DMS79 treated with DMSO at 0.1 percent for 48 hours (cell line): ENCODE measurements at places on chromosomes 1 and 21.
A peak's percentile ranks its signal among the peaks of the same experiment; 100 is the strongest.

DNA sequence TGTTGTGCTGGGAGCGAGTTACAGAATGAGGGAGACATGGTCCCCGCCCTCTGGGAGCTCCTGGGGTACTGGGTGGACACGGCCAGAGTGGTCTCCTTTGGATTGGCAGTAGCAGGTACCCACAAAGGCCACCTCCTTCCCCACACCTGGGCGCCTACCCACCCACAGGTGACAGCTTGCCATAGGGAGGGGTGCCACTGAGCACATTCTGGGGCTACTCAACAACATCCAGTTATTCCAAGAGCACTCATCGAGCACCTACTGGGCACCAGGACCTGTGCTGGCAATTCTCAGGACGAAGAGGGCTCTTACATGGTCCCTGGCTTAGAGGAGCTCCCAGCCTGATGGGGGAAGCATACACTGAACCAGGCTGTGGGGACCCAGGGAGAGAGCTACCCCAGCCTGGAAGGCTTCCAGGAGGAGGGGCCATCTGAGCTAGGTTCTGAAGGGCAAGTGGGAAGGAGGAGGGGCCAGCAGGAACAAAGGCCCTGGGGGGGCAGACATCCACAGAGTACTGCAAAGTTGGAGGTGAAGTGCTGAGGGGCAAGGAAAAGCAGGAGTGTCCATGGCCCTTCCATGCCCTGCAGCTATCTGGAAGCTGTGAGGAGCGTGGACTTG lies 22.0 kb downstream of the MRPL37 start:
- no peak for DNase-seq

GRCh38 chr1:231374394-231374793 lies 36.3 kb downstream of the SPRTN start:
- no peak for DNase-seq

DNA sequence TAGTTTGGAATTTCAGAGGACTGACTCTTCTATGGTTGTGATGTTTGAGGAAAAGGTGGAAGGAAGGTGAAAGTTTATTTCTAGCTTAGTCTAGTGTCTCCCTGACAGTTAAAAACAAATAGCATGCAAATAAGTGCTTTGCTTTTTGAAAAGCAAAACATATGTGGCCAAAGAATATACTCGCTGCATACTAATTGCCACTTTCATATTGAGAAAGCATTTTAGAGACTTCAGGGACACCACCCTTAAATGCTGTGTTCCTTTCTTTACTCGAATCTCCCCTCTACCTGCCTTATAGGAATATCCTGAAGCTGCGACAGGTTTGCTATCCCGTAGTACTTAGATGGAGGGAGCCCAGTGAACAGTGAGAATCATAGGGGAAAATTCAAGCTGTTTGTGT lies 23.2 kb downstream of the GLUL start:
- DNase-seq: no peak

DNA sequence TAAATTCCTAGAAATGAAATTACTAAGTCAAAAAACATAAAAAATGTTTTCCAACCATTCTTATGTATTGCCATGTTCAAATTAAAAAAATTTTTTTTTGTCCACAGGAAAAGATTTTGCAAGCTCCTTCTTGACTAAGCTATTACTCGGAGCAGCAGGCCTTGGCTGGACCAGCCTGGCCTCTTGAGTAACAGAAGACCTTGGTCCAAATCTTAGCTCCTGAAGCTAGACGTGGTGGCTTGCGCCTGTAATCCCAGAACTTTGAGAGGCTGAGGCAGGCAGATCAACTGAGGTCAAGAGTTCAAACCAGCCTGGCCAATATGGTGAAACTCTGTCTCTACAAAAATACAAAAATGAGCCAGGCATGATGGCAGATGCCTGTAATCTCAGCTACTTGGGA lies 77.6 kb downstream of the CLSTN1 start:
- no peak for DNase-seq

DNA sequence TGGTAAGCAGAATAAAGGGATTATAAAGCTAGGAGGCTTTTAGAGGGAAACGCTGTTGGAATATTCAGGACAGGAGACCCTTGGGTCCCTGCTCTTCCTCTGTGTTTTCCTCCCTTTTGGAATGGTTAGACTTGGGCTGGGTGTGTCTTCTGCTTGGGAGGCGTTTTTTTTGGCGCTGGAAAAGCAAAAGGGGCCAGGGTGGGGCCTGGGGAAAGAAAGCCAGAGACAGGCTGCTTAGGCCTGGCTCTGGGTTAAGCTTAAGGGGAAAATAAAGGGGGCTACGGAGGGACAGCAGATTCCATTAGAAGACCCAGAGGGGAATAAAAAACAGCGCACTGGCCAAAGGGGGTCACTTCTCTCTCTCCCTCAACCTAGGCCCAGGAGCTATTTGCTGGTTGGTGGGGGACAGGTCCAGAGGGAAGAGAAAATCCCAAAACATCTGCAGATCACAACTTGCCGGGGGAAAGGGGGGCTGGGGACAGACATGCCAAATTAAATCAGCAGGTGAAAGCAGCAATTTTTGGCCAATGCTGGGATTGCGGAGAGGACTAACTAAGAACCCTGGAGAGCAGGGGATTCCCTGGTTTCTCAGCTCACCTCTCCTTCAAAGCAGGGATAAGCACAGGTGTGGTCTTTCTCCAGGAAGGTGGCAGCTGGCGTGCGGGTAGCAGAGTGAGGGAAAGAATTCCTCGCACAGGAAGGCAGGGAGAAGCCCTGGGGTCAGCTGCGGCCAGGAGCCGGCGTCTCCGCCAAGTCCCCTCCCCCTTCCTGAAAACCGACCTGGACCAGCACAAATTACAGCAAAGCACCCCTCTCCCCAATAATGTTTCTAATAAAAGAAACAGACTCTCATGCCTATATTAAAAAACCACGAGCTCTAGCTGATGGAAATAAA lies 82.2 kb upstream of the AK4 start:
- peak; percentile 25 for DNase-seq

GRCh38 chr1:28517649-28517999 lies 11.8 kb downstream of the RCC1 start:
- no peak for DNase-seq

GRCh38 chr21:30211071-30211470 lies 4.8 kb downstream of the CLDN8 start:
- DNase-seq: no peak

DNA sequence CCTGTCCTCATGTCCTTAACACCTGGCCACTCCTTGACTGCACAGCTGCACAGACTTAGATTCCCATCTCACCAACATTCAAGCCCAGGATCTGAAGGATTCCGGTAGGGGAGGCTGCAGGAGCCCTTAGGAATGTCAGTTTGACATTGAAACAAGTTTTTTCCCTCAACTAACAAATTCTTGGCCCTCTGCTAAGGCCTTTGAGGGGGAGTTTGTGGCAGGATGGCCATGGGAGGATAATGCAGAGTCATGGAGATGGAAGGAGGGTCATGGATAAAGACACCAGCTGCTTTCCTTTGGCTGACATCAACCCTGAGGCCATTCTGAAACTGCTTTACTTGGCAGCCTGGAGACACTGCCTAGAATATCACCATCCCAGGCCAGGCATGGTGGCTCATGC lies 63.4 kb upstream of the PPP2R5A start:
- DNase-seq: no peak

GRCh38 chr1:197150336-197151005 lies 4.0 kb upstream of the ASPM start:
- DNase-seq: no peak

DNA sequence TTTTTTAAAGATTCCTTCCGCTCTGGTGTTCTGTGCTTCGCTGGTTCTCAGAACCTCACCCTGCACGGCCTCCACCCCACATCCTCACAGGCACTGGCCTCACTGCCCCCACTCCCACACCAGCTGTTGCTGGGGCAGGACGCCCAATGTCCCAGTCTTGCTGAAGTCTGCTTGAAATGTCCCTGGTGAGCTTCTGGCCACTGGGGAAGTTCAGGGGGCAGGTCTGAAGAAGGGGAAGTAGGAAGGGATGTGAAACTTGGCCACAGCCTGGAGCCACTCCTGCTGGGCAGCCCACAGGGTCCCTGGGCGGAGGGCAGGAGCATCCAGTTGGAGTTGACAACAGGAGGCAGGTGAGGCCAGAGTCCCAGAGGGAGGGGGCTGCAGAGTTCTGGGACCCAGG lies at the start of gene C1QA:
TSS of gene C1QA (plus strand) at position 276 of the 400 bp plus-strand sequence. CDS start 989 bp downstream, outside the sequence.
- no peak for DNase-seq

DNA sequence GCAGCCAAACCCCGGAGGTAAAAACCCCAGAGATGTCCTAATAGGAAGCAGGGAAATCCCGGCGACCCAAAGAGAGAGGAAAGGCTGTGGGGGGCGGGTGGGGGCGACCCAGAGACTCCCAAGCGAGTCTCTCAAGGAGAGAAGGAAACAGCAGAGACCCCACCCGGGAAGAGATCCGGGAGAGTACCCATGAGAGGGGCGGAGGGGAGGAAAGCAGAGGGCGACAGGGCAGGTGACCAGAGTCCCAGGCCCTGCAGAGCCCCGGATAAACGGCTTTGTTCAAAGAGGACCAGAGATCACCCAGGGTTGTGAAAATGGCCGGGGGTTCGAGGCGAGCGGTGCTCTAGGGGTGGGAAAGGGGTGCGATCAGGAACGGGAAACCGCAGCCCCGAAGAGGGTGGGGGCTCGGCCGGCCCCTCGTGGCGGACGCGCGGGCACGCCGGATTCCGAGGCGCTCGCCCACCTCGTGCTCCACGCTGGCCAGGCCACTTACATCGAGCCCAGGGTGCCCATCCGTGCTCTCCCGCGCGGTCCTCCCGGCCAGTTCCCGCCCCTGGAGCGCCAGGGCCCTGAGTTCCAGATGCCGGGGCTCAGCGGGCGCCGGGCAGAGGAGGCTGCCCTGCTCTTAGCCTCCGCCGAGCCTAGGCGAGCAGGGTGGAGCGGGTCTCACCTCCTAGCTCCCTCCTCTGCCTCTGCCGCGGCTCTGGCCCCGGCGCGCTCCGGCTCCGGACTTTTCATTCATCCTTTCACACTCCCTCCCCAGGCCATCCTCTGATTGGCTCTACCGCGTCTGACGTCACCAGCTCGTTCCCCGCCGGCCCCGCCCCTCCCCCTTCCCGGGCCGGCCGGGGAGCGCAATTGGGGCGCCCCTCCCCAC lies 52.3 kb downstream of the RHBG start:
- peak; percentile 72 for DNase-seq

GRCh38 chr1:175744833-175745232 lies 1.4 kb upstream of the TNR start:
- no peak for DNase-seq

DNA sequence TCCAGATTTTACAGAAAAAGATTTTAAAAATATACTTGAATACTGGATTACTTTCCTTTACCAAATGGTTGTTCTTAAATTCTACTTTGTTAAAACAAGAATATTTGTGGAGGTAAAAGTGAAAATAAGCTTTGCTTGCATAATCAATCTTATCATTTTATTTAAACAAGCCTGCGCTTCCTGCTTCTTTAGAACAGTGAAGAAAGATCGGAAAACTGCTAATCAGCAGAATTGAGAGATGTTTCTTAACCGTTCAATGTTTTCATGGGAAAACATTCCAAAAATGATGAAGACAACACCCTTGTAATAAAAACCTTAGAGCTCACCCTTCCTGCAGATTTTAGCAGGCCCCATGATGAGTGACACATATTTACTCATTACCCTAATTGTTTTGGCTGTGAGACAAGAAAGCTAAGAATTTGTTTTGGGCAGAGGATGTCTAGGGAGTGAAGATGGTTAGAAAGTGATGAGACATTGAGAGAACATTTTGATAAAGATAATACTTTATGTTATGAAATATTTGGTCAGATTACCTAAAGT lies 72.6 kb downstream of the TPR start:
- no peak for DNase-seq

DNA sequence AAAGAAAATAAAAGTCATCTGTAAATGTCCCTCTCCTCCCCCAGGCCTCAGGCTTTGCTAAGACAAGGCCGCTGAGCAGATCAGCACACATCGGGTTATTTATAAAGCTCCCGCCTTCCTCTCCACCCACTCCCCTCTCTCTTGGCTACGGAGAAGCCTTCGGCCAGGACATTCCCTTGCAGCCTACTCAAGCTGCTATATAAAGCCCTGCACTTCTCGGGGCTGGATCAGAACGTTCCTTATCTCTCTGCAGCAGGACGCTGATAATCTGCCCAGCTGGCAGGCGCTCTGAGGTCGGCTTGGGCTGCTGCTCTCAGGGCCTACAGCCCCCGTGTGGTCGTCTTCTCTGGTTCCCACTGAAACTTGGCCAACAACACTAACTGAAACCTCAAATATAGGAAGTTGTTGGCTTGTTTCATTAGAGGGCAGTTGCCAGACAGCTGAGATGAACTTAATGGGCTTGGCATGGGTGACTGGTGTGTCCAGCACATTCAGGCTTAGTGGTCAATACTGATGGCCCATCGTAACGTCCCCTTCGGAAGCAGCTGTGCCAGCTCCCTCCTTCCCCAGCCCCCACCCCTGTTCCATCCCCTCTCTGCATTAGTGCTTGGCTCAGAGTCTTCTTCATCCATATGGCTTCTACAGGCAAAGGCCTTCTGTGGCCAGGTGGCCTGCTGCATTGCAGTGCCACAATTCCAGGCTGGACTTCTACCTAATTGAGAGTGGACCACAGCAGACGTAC lies 64.6 kb downstream of the IER5 start:
- no peak for DNase-seq

GRCh38 chr1:20192364-20192763 lies 6.0 kb upstream of the PLA2G2C start:
- no peak for DNase-seq
